ENCODE measurements at places on chromosomes 6 and 20.

DNA sequence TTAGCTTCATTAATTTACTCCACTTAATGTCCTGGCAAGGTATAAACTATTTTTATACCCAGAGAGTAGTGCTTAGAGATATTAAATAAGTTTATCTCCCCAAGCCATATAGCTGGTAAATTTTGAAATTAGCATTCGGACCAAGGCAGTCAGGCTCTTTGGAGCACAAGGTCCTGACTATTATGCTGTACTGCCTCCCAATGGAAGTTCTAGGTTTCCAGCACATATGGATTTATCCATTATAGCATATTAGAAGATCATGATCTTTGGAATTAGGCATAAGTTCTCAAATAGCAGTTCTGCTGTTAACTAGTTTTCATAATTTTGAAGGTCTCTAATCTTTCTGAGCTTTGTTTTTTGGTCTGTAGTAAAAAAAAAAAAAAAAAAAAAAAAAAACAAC, 835.3 kb upstream of the EPHA7 start:
- no peak for DNase-seq

- no peak for DNase-seq
Observed at GRCh38 chr6:151690303-151690702, 117.2 kb upstream of the ESR1 start.

- DNase-seq, result no peak
Observed at GRCh38 chr20:37308086-37309050, 18.9 kb downstream of the MANBAL start.

DNA sequence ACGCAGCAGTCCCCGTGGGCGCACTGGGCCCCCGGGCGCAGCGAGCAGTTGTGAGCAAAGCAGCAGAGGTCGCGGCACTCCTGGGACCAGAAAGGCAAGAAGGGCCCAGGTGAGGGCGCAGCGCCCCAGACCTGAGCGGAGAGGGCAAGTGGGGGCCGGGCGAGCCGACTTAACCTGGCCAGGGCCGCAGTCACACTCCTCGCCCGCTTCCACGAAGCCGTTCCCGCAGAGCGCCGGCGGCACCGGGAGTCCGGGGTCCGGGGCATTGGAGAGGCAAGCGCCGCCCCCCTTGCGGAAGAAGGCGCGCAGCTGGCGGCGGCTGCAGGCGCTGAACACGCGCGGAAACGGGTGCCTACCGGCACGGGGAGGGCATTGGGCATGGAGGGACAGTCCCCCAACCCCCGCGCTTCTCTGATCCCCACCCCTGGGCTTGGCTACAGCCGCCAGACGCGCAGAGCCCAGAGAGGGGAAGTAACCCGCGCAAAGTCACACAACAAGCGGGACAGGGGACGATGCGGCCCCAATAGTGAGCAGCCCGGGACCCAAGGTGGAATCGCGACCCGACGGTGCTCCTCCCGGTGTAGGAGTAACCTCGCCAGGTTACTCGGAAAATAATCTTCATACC, 9.2 kb downstream of the ADAM33 start:
- no peak for DNase-seq

DNA sequence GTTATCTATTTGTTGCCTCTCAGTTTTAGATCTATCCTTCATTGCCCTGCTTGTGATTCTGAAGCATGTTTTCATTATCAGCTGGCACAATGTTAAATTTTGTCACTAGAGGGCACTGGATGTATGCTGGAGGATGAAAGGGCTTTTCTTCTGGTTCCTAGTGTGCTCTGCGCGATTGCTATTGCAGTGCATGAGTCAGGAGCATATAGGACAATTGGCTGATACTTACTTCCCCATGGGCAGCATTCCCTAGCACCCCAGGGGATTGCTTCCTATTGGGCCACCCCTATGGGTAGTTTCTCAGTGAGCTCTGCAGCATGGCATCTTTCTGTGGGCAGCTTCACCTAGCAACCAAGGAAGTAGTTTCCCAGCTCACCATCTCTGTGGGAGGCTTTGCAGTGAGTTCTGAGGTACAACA, 280.3 kb upstream of the SYNCRIP start:
- DNase-seq, result no peak

- DNase-seq, result no peak
Observed at GRCh38 chr6:161342039-161342438, 68.2 kb upstream of the AGPAT4 start.

GRCh38 chr6:10824819-10825218, 13.5 kb downstream of the MAK start:
- no peak for DNase-seq

GRCh38 chr6:112221981-112222852, 32.1 kb downstream of the LAMA4 start:
- DNase-seq, result no peak

DNA sequence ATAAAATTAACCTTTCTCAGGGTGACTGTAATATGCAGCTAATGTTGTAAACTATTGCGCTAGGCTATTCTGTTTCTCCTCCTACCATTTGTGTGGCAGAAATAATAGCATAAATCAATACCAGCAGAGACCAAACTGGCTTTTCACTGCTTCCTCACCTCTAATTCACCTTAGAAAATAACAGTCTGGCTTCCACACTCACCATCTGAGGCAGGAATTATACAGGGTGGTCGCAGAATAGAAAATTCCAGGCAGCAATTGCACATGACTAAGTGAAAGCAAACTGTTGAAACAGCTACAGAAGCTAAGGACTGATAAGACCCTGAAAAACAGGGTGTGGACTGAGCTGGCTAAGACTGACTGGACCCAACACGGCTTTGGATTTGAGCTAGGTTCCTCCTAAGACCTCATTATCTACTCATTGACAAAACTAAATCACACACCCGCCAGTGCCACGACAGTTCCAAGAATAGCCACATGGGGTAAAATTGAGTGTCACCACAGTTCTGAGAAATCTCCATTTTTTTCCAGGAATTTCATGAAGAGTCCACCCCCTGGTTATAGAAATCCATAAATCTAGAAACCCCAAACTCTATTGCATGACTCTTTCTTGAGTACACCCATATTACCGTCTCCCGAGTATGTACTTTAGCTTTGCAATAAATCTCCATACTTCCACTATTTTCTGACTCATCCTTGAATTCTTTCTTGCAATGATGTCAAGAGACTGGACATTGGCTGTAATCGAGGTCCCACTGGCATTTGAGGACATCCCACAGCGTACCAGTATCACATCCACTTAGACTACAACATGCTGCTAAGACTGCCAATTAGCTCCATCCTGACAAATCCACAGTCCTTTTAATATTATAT, 60.9 kb upstream of the KCNQ5 start:
- DNase-seq, result no peak

DNA sequence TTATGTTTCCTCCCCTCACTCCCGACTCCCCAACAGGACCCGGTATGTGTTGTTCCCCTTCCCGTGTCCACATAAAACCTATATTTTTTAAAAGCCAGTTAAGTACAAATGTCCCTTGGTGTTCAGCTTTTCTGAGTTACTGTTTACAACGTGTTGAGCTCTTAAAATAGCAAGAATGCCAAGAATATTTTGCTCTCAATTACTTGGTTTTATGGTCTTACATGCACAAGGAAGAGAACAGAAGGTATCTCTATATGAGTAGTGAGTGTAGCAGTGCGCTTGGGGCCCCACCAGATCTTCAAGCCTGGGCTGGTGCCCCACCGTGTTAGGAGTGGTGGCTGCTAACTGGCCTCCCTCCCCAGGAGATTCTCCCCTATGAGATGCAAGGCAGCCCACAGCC, 75.3 kb downstream of the RIN2 start:
- no peak for DNase-seq

GRCh38 chr6:109766167-109766566, 75.1 kb downstream of the FIG4 start:
- DNase-seq, result no peak

GRCh38 chr6:125246566-125246965, 55.2 kb downstream of the HDDC2 start:
- no peak for DNase-seq

DNA sequence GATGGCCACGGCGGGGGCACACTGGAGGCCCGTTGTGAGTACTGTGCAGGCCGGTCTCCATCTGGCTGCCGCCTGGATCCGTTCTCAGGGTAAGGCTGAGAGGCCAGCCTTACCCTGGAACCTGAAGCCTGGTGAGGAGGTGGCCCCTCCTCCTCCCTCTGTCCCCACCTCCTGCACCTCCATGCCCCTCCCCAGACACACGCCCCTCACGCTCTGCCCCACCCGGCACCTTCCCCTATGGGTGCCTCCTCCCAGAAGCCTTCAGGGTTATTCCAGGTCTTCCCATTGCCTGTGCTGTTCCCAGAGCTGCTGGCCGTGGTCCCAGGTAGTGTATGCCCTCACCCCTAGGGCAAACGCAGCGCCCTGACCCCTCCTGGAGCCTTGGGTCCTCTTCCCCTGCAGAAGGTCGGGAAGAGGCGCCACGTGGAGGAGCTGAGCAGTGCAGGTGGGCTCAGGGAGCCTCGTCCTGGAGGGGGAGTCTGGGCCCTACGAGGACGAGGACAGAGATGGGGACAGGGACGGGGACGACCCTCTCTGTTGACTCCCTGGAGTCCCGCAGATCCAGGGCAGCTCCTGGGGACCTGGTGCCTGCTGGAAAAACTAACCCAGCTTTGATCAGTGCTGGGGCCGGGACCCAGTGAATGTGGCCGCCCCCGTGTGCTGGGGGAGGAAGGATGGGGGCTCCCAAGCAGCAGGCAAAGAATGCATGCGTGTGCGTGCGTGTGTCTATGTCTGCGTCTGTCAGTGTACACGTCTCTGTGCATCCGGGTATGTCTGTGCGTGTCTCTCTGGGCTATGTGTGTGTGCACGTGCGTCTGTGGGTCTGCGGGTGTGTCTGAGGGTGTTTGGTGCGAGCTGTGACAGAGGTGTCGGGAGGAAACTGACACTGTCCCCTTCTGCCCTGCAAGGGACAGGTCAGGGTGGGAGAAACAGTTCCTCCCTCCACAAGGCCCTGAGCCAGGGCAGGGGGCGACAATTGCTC, 8.2 kb upstream of the HRH3 start:
- DNase-seq, result no peak

GRCh38 chr6:166497087-166497899, 89.2 kb downstream of the RAMACL start:
- no peak for DNase-seq

GRCh38 chr6:10390495-10391298, 24.2 kb downstream of the TFAP2A start:
- DNase-seq, result no peak

GRCh38 chr20:63471002-63471716, 1.3 kb downstream of the KCNQ2 start:
- DNase-seq, result no peak

GRCh38 chr20:45346851-45347250, 1.4 kb downstream of the SDC4 start:
- DNase-seq, result no peak

DNA sequence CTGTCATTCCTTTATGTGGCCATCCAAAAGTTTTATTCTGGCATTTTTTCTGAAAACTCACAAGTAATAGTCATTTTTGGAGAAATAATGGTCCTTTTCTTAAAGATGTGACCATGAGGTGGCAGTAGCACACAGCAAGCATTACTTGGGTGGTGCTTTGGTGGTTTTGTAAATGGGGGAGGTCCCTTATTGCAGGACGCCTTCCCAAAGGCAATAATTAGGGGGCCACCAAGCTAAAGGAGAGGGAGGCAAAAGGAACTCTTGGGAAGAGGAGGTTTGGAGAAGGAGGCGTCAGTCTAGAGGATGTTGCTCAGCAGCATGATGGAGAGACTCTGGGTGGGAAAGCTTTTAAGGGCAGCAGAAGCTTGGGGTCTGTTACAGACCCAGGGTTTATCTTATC, 422.6 kb upstream of the MMS22L start:
- DNase-seq, result no peak
